COR-L47 (cell line): ENCODE measurements at places on chromosomes 4 and X.

GRCh38 chr4:14221176-14221575, 593.7 kb upstream of the BOD1L1 start:
- DNase-seq = no peak

- no peak for DNase-seq
These were observed 143.2 kb downstream of the LHFPL1 start for GRCh38 chrX:112536544-112536943.

DNA sequence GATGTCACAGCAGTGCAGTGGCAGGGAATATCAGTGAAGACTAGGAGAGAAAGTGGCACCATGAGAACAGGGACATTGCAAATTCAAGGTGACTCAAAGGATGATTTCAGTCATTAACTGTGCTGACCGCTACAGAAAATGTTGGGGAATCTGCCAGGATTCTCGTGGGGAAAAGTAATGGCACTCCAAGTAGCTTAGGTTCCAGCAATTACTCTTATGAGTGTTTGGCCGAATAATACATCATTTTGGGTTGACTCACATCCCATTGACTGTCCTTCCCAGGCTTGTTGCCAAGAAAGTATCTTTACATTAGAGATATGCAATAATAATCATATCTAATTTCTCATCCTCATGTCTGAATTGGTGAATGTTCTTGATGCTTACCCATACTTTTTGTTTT, 1411.1 kb upstream of the PCDH7 start:
- no peak for DNase-seq

DNA sequence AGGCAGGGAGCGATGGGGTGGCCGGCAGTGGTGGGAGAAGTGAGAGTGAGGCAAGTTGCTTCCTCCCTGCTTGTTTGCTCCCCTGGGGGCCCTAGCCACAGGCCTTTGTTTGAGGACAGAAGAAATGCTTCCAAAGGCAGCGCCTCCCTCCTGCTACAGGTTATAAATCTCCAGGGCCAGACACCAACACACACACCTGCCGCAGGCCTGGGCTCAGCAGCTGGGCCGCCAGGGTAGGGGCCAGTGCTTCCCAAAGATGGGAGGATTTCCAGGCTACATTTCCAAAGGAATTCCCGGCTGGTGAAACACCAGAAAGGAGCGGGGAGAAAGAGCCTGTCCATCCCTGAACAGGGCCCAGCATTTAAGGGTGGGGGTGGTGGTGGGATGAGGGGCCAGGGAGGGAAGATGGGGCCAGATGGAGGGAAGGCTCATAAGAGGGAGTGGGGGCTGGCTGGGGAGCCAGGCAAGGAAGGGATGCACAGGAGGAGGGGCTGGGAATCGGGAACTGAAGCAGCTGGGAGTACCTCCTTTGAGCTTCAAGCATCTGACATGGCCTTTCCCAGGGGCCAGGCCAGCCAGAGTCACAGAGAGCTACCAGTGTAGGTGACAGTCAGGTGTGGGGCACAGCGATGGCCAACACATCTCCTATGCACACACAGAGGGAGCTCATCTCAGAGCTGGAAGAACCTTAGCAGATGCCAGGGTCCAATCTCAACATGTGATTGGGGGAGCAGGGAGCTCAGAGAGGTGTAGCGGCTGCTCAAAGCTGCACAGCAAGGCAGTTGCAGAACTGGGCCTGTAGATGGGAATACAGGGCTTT, 143.9 kb downstream of the PJA1 start:
- DNase-seq = no peak

DNA sequence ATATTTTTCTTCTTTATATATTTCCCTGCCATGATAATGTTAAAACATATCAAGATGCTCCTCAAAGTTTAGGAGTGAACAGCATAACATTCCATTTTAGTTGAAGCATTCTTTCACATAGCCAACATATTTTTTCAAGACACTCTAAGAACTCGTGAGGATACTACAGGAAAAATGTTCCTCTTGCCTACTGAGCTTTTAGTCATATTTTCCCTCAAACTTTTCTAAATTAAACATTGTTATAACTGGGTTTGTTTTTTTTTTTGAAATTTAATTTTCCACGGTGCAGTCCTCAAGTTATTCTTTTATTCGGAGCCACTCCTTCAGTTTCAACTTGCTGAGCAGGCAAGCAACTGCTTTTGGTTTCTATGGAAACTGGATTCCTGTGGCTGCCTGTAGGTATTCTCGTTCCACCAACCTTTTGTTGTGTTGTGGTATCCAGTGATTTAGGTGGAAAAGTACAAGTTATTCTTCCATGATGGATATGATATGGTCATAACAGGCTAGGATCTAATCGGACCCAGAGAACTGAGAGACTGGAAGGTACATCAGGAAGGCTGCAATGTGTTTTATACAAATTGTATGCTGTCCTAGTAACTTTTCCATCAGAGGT, 248.0 kb downstream of the TRIML1 start:
- DNase-seq = no peak

- peak; percentile 28 for DNase-seq
These were observed 907.6 kb upstream of the EPHA5 start for GRCh38 chr4:66577922-66578321.

- no peak for DNase-seq
These were observed 56.4 kb downstream of the SLC2A9 start for GRCh38 chr4:9964879-9965278.

GRCh38 chr4:138576684-138577083, 334.5 kb upstream of the SLC7A11 start:
- peak; percentile 19 for DNase-seq

- peak; percentile 26 for DNase-seq
These were observed 168.9 kb downstream of the CBR4 start for GRCh38 chr4:168841000-168841671.

GRCh38 chr4:58849026-58849425, 1738.8 kb upstream of the IGFBP7 start:
- DNase-seq = no peak

DNA sequence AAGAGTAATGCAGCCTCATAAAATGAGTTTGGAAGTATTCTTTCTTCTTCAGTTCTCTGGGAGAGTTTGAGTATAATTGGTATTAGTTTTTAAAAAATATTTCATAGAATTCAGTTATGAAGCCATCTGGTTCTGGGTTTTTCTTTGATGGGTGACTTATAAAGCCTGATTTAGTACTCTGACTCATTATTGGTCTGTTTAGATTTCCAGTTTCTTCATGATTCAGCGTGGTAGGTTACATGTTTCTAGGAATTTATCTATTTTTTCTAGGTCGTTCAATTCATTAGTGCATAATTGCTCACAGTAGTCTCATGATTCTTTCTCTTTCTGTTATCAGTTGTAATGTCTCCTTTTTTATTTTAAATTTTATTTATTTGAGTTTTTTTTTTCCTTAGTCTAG, 111.2 kb downstream of the CEP44 start:
- DNase-seq = no peak

- no peak for DNase-seq
These were observed 302.0 kb downstream of the RAB28 start for GRCh38 chr4:13182133-13182532.

DNA sequence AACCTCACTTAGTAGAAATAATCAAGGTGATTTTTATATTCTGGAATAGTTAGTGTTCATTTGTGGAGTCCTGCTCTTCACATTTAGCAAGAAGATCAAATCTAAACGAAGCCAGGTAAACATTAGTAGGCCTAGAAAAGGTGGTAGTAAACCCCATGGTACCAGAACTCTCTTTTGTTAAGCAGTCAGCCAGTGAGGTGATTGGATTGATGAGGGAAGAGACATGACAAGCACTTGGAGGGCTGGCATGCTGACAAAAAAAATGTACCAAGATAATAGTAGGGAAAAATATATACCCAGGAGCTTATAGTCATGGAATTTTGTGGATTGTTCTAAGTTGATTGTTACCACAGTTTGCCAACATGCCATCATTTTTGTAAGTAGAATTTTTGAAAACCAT, 163.8 kb downstream of the BANK1 start:
- no peak for DNase-seq

DNA sequence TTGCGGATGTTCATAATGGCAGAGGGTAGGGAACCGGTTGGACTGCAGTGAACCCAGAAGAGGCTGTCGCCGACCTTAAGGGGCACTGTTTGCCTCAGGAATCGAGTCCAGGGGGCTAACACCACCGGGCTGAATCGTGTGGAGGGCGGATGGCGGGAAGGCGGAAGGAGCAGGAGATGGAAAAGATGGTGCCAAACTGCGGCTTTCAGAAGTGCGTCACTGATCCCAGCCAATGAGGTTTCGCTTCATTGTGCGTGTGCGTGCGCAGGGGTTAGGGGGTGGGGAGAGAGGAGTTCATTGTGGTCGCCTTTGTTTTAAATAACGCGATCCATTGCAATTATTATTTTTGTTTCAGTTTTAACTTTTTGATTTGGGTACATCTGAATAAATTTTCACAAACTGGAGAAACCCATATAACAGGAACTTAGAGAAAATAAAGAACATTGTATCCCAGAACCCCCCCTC, at the start of gene NAA11:
Gene NAA11, minus strand, starts transcription at position 198 of the 465 bp plus-strand sequence. Its CDS starts 184 bp downstream, at position 14.
- no peak for DNase-seq

- no peak for DNase-seq
These were observed 452.0 kb downstream of the GBA3 start for GRCh38 chr4:23144707-23145106.

GRCh38 chr4:137694138-137694537, 161.8 kb upstream of the PCDH18 start:
- DNase-seq = no peak

DNA sequence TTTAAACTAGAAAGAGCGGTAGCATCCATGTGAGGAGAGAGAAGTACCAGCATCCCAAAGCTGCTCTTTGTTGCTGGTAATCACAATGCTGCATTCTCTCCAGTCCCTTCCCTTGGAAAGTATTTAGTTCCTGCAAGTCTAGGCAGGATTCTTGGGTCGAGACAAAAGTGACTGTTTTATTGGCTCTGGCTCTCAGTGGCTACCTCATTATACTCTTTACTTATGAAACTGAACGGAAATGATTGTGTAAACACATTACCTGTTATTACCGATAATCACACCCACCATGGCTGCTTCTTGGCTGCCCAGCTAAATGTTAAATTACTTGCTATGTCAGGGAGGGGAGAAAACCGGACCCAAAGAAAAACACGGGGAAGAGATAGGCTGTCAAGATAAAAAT, 26.2 kb downstream of the ATXN3L start:
- peak; percentile 88 for DNase-seq

- peak; percentile 50 for DNase-seq
These were observed 286.0 kb upstream of the RASGEF1B start for GRCh38 chr4:81757691-81758090.

GRCh38 chr4:55103224-55103623, 22.2 kb downstream of the KDR start:
- no peak for DNase-seq

DNA sequence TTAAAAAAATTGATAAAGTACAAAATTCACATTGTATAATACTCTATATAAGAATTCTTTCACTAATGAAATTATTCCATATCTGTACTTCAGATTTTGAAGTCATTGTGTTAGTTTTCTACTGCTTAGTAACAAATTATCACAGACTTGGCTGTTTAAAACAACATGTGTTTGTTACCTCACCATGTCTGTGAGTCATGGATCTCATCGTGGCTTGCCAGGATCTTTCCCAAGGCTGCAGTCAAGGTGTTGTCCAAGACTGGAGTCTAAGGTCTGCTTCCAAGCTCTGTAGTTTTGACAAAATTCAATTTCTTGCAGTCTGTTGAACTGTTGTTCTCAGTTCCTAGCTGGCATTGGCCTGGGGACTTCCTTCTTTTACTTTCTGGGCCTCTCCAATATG, 1286.9 kb downstream of the ADGRL3 start:
- DNase-seq = no peak

DNA sequence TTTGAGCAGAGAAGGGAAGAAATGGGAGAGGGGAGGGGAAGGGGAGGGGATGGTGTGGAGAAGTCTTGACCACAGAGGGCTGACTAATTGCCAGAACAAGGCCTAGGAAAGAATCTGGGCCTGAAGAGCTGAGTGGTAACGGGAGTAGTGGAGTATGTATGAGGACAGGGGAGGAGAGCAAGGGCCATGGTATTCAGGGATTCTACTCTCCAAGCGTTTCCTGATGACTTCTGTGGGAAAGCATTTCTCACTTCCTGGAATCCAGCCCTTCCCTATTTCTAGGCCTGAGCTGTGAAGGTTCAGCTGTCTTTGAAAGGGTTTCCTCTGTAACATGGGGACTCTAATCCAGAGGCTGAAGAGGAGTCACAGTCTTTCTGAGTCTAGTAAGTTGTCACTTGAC, 19.7 kb upstream of the SOX3 start:
- DNase-seq = no peak

DNA sequence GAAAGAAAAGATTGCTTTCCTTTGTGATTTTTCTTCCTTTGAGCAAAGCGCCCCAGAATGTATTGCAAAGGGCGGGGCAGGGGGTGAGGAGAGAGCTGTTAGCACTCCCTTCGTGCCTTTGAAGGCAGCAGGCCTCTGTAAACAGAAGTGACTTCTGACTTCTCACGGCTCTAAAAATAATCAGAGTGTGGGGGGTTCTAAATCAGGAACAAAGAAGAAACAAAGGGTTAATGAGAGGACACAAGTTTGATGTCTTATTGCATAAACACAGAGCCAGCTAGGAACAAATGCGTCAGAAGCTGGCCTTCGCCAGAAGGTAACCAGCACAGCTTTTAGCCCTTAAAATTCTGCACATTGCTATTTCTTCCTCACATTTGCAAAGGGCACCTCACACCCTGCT, 626.2 kb downstream of the MID1IP1 start:
- DNase-seq = no peak

DNA sequence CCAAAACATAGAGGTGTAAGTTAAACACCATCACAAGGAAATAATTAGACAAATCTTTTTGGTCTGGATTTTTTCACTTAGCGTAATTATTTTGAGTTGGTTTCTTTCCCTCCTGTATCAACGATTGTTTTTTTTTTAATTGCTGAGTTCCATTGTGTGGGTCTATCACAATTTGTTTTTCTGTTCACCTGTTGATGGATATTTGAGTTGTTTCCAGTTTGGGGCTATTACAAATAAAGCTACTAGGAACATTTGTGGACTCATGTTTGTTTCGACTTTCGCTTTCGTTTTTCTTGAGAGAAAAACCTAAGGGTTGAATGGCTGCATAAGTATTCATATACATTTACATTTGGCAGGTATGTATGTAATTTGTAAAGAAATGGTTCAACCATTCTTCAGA, 20.4 kb upstream of the FBXW7 start:
- no peak for DNase-seq

DNA sequence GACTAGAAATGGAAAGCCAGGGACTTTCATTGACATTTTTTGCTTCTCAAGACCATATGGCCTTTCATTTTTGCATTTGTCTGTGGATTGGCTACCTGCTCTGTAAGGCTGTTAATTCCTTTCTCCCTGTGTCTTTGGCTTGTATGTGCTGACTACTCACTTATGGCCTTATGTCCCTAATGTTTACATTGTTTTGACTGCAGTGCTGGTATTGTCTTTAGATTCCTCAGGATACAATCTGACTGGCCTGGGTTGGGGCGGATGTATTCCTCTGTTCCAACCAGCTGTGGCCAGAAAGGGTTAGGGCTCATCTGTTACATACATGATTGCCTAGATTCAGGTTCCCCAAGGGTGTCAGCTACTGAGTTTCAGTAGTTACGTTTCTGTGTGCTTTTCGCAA, 108.1 kb downstream of the RAPGEF2 start:
- DNase-seq = no peak

GRCh38 chr4:153733751-153734448, 25.9 kb downstream of the RNF175 start:
- DNase-seq = no peak

- DNase-seq = no peak
These were observed 23.1 kb downstream of the DMD start for GRCh38 chrX:33188286-33188685.
